ENCODE measurements at places on chromosomes 5 and 9.
A peak's percentile ranks its signal among the peaks of the same experiment; 100 is the strongest.

DNA sequence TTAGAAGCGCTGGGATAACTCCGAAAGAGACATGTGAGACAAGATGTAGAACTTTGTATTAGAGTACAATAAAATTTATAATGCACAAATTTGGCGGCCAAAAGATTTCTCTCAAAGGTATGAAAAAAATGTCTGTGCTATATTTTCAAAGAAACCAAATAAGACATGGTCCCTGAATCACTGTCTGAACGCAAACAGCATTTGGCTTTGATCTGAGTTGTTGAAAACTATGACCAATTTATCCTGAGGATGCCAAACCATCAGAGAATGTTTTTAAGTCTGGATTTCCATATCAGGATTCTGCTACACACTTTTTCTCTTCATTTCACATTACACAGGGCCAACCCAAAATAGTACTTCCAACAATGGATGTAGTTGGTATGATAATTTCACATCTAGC is 9.9 kb upstream of the GLIS3 start:
- DNase-seq = no peak

DNA sequence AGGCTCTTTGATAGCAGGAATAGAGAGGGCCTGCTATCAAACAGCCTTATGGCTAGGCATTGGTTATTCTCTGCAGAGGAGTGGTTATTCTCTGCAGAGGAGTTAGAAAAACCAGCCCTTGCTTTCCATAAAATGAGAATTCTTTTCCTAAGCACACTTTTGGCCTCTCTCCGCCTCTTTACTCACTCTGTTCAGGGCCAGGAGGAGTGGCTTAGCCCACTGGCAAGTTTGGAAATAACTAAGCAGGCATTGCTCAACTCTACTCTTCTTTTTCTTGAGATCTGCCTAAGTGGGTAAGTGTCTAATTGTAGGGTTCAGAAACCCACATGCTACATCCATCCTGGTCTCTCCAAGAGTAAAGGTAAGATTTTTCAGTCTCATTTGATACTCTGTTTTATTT is 341.7 kb downstream of the KIAA0825 start:
- no peak for DNase-seq

- DNase-seq = no peak
Measured at GRCh38 chr5:174046558-174046957, 1.1 kb downstream of the NSG2 start.

GRCh38 chr5:81601919-81602318 is 149.0 kb downstream of the SSBP2 start:
- DNase-seq = no peak

DNA sequence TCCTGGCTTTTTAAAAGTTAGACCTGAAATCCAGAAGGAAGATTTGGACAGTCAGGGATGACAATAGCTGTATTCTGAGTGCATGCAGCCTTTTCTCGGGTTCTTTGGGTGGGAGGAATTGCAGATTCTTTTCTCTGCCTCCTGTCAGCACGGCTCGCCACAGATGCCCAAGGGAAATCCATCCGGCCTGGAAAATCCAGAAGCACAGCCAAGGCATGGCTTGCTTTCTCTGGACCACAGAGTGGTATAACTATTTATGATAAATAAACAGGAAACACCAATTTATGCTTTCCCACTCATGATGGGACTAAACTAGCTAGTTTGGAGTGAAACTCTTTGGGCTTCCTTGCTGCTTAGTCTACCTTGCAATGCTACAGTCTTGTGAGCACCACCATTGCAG is 59.1 kb downstream of the C9orf152 start:
- no peak for DNase-seq

DNA sequence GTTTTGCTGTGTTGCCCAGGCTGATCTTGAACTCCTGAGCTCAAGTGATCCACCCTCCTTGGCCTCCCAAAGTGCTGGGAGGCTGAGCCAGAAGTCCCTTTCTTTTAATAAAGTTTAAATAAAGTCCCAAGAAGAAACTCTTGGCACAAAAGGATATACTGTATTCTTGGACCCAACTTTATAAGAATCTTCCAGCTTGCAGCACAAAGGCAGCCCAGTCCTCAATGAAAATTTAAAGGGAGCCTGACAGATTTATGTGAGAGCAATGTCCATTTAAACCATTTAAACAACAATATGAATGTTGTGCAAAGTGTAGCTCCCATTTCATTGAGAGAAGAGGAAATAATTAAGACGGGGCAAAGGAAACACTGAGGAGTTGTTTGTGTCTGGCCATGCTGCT is 217.0 kb downstream of the DOCK8 start:
- DNase-seq = no peak

GRCh38 chr5:159912033-159912800 is 4.1 kb upstream of the ADRA1B start:
- DNase-seq = peak; percentile 39

- DNase-seq = peak; percentile 12
Measured at GRCh38 chr5:24773261-24773660, 128.5 kb upstream of the CDH10 start.

DNA sequence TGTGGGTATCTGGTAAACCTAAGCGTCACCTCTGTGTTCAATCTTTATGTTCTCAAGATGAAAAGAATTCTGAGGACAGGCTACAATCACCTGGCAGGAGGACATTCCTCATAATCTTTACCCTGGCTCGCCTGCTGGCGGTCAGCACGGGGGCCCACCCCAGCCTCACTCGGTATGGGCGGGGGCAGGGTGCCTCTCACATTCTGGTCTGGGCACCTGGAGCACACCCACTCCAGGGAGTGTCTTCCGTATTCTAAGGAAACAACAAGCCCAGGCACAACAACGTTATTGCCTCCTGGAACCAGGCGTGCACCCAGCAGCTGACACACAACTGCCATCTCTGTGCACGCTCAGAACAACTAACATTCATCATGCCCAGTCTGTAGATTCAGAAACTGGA is 179.8 kb downstream of the ROR2 start:
- DNase-seq = no peak

DNA sequence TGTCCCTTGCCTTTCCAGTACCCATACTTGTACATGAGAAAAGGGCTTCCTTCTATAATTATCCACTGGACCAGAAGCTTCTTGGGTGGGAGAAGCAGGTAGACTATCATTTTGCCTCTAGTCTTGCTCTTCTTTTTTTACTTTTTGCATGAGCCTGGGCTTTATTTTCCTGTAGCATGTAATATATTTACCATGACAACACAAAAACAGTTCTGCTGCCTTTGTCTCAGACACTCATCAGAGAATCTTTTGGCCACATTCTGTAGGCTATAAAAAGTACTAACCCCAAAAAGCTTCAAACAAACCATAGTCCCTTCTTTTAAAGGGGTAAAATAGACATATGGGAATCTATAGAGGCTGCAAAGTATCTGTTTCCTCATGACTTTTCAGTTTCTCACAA is 339.2 kb upstream of the PIK3R1 start:
- DNase-seq = no peak

- DNase-seq = no peak
Measured at GRCh38 chr9:114487607-114488300, 17.5 kb downstream of the WHRN start.

DNA sequence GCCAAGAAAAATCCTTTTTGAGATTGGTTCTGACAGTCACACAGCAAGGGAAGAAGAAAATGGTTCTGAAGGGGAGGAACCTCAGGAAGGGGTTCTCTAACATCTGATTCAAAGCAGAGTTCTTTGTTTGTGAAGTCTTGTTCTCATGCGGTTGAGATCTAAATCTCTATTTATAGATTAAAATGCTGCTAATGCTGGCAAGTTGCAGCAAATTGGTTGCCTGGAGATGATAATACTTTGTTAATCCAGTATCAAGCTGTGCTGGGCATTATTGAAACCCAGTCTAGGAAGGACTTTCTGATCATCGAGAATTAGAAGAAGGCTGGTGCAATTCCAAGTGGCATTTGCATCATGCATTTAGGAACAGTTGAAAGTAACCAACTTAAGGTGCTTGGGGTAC is 34.0 kb upstream of the SLC28A3 start:
- DNase-seq = no peak

DNA sequence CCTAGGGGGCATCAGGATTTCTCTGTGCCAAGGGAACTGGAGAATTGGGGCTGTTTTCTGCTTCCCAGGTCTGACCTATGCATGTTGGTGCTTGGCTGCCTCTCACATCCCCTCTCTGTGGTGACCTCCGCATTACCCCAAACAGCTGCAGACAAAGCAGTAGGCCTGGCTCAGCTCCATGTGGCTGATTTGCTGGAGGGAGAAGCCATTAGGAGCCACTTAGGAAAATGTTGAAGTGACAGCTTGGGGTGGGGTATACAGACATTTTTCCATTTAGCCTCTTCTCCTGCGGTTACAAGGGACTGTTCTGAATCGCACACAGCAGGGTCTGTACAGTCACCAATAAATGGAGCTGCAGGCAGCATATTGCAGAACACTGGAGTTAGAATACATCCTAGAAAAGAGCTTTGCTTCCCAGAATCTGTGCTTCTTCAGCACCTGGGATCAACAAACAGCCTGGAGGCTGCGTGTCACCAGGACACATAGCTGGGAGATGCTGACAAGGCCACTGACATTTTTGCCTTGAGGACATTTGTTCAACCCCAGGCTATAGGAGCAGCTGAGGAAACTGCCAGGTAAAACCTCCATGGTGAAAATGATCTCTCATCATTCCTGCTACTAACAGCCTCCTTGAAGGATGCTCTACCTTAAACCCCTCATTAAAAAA is 335.3 kb downstream of the DIRAS2 start:
- no peak for DNase-seq

- DNase-seq = no peak
Measured at GRCh38 chr5:81241001-81241400, 7.9 kb downstream of the CKMT2 start.

GRCh38 chr9:16868701-16869100 is 1.8 kb downstream of the BNC2 start:
- DNase-seq = no peak

GRCh38 chr9:20753761-20754160 is 69.7 kb downstream of the FOCAD start:
- DNase-seq = no peak

- peak; percentile 90 for DNase-seq
Measured at GRCh38 chr5:32027717-32028458, 146.2 kb downstream of the GOLPH3 start.

GRCh38 chr5:132000677-132001453 is 10.6 kb downstream of the ACSL6 start:
- DNase-seq = no peak

- no peak for DNase-seq
Measured at GRCh38 chr9:111102793-111103464, 64.7 kb upstream of the LPAR1 start.

DNA sequence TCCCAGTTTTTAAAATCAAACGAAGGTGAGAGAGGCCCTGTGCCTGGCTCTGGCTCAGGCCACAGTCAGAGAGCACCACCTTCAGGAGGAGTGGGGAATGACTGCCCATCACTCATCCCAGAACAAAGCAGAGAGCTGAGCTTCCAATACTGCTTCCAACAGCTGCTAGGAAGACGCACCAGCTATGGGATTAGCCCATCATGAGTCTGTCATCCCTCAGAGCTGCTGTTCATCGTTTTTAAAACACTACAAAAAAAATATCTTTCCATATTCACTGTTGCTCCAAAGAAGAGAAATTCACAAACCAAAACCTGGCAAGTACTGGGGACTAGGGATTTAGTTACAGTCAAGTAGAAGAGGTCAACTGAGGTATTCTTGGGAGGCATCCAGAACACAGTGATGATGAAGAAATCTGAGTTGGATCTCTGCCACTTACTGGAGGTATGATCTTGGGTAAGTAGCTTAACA is 102.4 kb downstream of the CDK5RAP2 start:
- peak; percentile 75 for DNase-seq

- peak; percentile 49 for DNase-seq
Measured at GRCh38 chr5:124706729-124707361, 39.6 kb downstream of the ZNF608 start.

GRCh38 chr5:142614054-142614453 is 71.8 kb downstream of the FGF1 start:
- no peak for DNase-seq

DNA sequence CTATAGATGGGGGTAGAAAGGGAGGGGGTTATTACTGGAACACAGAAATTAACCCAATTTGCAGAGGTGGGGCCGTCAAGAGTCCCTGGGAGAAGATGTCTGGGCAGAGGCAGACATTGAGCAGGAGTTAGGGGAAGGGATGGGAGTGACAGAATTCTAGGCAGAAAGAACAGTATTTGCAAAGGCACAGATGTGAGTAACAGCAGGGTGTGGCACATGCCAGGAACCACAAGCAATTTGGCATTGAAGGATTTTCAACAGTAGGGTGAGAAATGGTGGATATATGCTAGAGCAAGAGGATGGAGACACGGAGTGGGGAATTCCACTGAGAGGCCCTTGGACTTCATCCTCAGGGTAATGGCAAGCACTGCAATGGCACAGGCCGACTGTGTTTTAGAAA is 71.6 kb upstream of the FRRS1L start:
- no peak for DNase-seq

GRCh38 chr5:60183881-60184280 is 290.4 kb upstream of the PDE4D start:
- no peak for DNase-seq

GRCh38 chr5:635306-636055 is 23.3 kb downstream of the CEP72 start:
- DNase-seq = no peak

DNA sequence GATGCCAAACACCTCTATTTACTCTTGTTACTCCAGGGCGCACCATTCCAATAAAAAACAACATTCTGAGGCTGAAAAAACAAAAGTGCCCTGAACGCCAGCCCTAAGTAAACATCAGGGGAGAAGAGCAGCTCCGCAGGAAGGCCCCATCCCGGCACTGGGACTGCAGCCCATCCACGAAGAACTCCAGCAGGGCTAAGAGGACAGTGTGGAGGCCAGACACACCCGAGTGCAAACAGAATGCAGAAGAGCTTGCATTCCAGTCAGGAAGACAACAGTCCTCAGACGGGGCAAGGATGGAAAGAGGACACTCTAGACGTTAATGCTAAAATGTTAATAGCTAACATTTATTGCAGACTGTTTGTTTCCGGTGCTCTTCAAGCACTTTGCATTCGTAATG is 33.0 kb downstream of the FAM240B start:
- no peak for DNase-seq

- no peak for DNase-seq
Measured at GRCh38 chr9:133711428-133712220, 26.5 kb downstream of the SARDH start.

GRCh38 chr9:92292338-92293074 is 991 bp downstream of the IARS1 start:
- DNase-seq = no peak

GRCh38 chr9:125764198-125764597 is 17.0 kb downstream of the PBX3 start:
- DNase-seq = no peak
